ENCODE measurements at places on chromosomes 12 and 14.

- no peak for DNase-seq
Observed at GRCh38 chr14:88359500-88359899, 26.0 kb upstream of the SPATA7 start.

- no peak for DNase-seq
Observed at GRCh38 chr12:96045566-96045965, 10.2 kb upstream of the LTA4H start.

- no peak for DNase-seq
Observed at GRCh38 chr12:74922117-74922516, 287.5 kb downstream of the KCNC2 start.

- no peak for DNase-seq
Observed at GRCh38 chr12:58342736-58343135, 401.4 kb downstream of the ATP23 start.

GRCh38 chr12:40511341-40511740 lies 180.9 kb upstream of the CNTN1 start:
- DNase-seq, result no peak

GRCh38 chr14:92906823-92907222 lies 16.1 kb upstream of the CHGA start:
- DNase-seq, result no peak

- no peak for DNase-seq
Observed at GRCh38 chr12:109166371-109166770, 50.0 kb downstream of the ACACB start.

DNA sequence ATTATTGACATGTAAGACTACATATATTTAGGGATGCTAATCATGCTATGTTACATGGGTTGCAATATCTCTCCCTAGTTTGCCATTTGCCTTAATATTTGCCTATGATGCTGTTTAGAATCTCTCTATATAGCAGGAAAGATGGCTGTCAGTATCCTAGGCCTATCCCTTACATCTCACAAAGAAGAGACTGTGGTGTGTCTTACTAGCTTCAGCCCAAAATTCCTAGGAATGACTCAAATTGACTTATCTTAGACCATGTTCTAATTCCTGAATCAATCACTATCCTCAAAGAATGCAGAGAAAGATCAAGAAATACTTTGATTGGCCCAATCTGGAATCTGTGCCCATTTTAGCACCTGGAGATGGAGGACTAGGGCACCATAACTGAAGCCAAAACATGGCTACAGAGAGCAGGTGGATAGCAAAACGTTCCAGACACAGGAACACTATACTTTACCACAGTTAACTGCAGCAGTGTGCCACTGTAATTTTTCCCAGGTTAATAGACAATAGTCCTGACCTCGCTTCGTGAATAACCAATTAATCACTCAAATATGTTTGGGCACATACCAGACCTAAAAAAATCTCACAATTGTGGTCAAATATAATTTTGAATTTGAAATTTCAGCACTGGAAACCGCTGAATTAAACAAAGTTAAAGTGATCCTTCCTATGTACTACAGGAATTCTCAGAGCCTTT lies 32.7 kb upstream of the GLIPR1 start:
- DNase-seq, result no peak

DNA sequence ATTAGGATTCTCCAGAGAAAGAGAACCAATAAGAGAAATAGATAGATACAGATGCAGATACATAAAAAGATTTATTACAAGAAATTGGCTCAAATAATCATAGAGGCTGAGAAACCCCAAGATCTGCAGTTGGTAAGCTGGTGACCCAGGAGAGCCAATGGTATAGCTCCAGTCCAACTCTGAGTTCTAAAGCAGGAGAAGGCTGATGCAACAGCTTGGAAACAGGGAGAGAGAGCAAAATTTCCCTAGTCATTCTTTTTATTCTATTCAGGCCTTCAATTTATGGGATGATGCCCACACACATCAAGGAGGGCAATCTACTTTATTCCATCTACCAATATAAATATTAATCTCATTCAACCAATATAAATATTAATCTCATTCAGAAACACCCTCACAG lies 218.2 kb downstream of the PRKD1 start:
- DNase-seq, result no peak

DNA sequence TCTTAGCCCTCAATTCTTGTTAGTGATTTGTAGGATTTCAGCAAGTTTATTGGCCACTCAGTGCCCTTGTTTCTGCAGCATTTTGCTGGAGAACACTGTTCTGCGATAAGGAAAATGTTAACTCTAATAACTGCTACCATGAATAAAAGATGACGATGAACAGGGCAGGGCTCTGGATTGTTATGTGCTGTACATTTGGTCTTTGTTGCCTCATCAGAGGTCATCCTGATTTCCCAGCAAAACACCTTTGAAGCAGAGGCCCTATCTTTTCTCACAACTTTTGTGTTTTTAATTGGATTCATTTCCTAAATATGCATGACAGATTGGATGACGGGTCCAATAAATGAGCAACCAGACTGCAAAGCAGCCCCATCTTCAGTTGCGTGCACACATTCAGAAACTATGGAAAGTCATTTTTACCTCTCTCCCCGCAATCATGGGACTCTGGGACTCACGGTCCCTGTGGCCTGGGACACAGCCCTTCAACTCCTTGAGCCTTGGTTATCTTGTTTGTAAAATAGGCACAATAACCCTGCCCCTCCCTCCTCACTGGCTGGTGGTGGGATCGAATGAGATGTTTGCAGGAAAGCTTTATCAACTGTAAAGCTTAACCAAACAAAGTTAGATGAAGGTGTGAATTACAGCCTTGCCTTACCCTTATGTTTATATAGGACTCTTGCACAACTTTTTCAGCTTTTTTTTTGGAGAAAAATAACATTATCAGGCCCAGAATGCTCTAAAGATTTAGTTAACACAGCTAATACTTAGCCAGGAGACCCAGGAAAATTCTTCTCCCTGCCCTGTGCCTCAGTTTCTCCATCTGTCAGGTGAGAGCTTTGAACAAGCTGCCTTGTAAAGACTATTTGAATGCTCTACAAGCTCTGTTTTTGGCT lies 45.4 kb downstream of the RPH3A start:
- no peak for DNase-seq

DNA sequence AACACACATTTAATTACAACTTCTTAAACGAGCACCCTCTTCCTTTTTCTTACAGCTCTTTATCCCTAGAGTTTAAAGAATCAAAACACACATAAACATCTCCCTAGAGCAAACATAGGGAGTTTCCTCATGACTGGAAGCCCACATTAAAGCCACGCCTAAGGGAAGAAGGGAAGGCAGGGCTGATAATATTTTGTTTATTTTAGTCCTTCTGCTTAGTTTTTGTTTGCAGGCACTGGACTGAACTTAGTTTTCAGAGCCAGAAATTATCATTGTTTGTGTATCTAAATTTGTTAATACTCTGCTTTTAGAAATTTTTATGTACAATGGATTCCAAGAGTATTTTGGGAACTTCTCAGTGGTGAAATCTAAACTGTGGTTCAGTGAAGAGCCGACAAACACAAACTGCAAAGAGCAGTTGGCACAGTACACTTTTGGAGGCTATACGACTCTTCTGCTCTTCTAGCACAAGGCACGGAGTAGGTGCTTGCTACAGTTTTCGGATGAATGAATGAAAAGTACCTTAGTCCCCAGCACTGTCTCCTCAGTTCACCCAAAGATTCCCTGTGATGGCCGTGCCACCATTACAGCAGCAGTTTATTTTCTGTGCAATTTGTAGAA lies 17.6 kb upstream of the AMIGO2 start:
- no peak for DNase-seq

- no peak for DNase-seq
Observed at GRCh38 chr14:81625343-81625742, 91.7 kb upstream of the SEL1L start.

DNA sequence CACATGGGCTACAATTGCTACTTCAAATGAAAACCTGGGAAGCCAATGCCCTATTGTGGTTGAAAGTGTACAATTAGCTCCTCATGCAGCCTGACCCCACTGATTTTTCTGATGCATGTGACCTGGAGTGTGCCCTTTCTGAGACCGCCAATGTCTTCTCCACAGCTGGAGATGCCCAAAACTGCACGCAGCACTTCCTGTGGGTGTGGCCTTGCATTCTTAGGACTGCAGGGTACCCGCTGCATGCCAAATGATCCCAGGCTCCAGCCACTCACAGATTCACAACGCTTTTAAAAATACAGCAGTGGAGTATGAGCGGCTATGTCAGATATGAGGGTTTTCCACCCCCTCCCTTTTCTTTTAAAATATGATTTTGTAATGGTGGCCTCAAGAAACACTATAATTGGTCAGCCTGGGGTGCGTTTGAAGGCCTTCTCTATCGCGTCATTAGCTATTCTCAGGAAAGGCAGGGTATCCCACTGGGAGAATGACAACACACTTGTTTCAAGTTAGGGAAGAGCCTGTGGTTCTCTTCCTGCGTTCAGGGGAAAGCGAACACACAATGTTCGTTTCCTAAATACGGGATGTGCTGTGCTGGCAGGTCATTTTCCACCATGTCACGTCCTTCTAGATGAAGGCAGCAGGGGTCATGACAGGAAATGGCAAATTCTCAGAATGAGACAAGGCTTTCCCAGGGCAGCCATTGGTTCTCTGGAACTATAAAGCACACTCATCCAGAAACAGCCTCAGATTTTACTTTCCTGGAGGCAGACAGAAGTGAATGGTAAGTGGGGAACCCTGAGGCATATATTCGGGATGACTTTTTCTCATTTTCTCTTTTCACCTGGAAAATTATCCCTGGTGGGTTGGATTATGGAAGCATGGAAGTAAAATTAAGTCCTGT lies at the start of gene APOLD1:
Gene APOLD1 (plus strand): TSS at position 749 of the 904 bp plus-strand sequence. CDS start 33 bp downstream, at position 782.
- no peak for DNase-seq

GRCh38 chr14:102898776-102899515 lies 23.5 kb upstream of the AMN start:
- no peak for DNase-seq

GRCh38 chr12:55499810-55500252 lies 7.7 kb downstream of the OR6C68 start:
- no peak for DNase-seq

- no peak for DNase-seq
Observed at GRCh38 chr14:88166616-88167015, 156.5 kb downstream of the KCNK10 start.

GRCh38 chr12:71432936-71433335 lies 6.7 kb upstream of the LGR5 start:
- no peak for DNase-seq

- no peak for DNase-seq
Observed at GRCh38 chr12:52942901-52943181, 6.1 kb upstream of the KRT18 start.

DNA sequence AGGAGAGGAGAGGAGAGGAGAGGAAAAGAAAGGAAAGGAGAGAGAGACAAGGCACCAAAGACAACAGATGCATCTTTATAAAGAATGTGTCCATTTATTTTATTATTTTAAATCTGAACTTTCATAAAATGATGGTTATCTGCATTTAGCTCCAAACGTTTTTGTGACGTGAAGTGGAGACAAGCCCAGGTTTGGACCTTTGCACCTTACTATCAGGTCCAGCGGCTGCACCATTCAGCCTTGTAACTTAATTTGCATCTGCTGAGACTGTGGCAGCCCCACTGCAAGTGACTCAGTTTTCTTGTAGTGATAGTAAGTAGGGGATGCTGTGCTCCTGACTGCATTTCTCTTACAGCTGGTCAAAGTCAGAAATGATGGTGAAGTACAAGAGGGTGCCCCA lies 130.7 kb downstream of the NTF3 start:
- no peak for DNase-seq

- no peak for DNase-seq
Observed at GRCh38 chr12:61956545-61956944, 303.7 kb upstream of the USP15 start.

DNA sequence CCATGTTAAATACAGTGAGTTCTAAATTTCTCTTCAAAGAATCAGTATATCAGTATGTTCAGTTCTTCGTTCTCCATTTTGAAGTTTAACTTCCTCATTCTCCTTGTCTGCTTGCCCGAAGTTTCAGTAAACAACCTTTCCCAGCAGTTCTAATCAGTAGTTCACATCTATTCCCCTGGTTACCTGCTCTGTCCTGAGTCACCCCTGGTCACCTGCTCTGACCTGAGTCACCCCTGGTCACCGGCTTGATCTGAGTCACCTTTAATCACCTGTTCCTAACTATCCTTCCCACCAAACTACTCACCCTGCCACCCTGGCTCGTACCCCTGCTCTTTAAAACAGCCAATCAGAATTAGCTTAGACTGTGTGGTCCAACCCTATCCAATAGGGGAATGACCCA lies 9.4 kb upstream of the OR10G3 start:
- DNase-seq, result no peak

DNA sequence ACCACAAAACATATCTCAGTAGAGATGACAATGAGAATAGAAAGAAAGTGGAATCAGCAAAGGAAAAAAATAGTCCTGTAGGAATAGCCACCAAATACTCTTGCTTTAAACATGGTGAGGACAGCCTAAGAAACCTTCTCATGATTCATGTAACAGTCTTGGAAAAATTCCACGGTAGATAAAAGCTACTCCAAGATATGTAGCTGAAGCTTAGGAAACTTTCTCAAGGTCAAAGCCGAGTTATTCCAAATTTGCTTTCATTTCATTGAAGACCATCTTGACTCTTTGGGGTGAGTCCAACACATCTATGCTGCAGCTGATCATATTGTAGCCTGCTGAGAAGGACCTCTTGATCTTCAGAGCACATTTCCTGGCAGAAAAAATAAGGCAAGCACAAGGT lies 157.6 kb downstream of the PAH start:
- no peak for DNase-seq

GRCh38 chr14:61911574-61911973 lies 149.4 kb downstream of the SNAPC1 start:
- no peak for DNase-seq

DNA sequence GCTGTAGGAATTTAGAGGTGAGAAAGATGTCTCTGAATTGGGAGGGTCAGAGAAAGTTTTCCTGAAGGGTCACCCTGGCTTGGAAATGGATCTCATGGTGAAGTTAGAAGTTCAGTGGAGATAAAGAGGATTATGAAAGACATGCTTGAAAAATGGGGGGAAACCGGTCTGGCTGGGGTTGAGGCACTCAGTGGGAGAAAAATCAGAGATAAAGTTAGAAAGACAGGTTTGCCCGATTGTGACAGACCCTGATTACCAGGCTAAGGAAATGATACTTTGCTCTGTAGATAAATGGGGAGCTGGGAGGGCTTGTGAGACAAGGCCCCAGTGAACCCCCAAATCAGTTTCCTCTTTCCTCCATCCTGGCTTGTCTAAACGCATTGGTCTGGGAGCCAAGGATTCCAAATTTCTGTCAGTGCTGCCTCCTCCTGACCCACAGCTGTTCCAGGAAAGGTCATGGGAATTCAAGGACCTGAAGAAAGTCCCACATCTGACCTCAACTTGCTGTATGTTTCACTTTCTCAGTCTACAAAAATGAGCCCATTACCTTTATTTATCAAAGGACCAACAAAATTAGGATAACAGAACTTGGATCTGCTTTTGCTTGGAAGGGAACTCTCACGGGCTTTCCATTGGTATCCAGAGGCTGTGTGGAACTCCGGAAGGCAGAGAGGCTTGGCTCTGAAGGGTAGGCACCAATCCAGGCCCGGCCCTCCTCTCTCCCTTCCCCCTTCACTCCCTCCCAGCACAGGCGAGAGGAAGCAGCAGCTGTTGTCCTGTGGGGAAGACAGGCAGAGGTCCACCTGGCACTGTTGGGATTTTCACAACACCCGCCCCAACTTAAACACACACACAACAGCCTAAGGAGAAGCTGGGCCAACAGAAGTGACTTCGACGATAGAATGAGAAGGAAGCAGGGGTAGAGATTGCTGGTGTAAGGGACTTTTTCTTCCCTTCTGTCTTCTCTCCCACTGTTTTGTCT lies 3.4 kb upstream of the RNASE7 start:
- no peak for DNase-seq
